Ovary (tissue), 10 donors: ENCODE measurements at places on chromosomes 4 and X. TPM values are rescaled to one million over a fixed set of nuclear protein-coding genes. Genes with fewer than 3 reads are reported as not detected.

The PNCK gene
- total RNA-seq, result 0.51 TPM

The PPEF2 gene
- not detected for total RNA-seq

GRCh38 chr4:8152090-8152864, 6.3 kb downstream of the ABLIM2 start:
- no peaks in the 10 kb centered on the region for H3K4me1 ChIP-seq
- H3K4me3 ChIP-seq, result no peak overlapping the region
- no peak for DNase-seq
- H3K36me3 ChIP-seq, result no peaks in the 10 kb centered on the region
- H3K27me3 ChIP-seq, result no peaks in the 10 kb centered on the region
- H3K27ac ChIP-seq, result no peak overlapping the region

DNA sequence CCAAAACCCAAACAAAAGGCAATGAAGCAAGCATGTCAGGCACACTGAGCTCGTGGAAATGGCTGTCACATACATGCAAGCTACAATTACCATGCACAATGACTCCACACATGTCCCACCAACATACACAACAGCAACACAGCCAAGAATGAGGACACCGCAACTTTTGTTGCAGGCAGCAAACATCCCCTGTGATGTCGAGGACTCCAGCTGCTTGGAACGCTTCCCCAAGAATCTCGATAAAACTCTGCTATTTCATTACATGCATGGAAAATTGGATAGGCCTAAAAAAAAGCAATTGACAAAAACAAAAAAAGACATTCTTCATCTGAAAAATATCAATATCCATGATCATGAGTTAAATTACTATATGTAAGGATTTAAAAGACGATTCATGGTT, 11.8 kb downstream of the ANOS1 start:
- H3K36me3 ChIP-seq, result no peaks in the 10 kb centered on the region
- H3K4me3 ChIP-seq, result no peak overlapping the region
- DNase-seq, result no peak
- no peak overlapping the region for H3K27ac ChIP-seq

The CTAG2 gene
- not detected for total RNA-seq

GRCh38 chrX:2542826-2543521, 42.2 kb upstream of the DHRSX start:
- no peak overlapping the region for H3K4me3 ChIP-seq
- no peaks in the 10 kb centered on the region for H3K27me3 ChIP-seq
- no peaks in the 10 kb centered on the region for H3K4me1 ChIP-seq
- no peaks in the 10 kb centered on the region for H3K36me3 ChIP-seq
- H3K27ac ChIP-seq, result no peak overlapping the region

DNA sequence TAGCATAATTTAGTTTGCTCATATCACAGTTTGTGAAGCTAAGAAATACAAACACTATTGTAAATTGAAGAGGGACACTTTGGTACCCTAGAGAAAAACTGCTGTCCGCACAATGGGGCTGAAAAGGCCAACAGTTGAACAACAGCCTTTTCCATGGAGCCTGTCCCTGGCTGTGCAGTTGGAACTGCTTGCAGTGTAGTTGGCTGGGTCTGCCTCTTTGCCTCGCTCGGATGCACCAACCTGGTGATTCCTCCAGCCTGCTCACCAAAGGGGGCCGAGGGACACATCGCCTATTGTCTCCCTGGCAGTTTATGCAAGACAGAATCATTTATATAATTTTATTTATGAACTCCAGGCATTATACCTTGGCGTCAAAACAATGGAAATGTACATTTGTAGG, 16.5 kb upstream of the GALNT7 start:
- no peaks in the 10 kb centered on the region for H3K27me3 ChIP-seq
- no peaks in the 10 kb centered on the region for H3K4me1 ChIP-seq
- no peak for DNase-seq
- no peaks in the 10 kb centered on the region for H3K36me3 ChIP-seq
- no peak overlapping the region for H3K27ac ChIP-seq
- no peak overlapping the region for H3K4me3 ChIP-seq

DNA sequence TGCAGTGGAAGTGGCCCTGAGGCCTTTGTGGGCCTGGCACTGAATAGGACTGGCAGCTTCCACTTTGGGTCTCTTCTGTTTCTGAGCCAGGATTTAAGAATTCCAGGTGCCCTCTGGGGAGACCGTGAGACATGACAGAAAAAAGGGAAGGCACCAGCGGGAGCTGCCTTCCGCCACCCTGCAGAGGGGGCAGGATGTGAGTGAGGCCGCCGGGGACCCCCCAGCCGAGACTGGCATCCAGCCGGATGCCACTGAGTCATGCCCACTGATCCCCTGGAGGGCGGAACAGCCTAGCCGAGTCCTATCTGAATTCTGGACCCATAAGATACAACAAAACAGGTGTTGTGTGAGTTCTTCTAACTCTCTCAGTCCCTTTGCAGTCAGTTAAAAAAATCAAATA, 41.3 kb downstream of the C4orf50 start:
- H3K27me3 ChIP-seq, result no peaks in the 10 kb centered on the region
- H3K27ac ChIP-seq, result no peak overlapping the region
- no peaks in the 10 kb centered on the region for H3K4me1 ChIP-seq

DNA sequence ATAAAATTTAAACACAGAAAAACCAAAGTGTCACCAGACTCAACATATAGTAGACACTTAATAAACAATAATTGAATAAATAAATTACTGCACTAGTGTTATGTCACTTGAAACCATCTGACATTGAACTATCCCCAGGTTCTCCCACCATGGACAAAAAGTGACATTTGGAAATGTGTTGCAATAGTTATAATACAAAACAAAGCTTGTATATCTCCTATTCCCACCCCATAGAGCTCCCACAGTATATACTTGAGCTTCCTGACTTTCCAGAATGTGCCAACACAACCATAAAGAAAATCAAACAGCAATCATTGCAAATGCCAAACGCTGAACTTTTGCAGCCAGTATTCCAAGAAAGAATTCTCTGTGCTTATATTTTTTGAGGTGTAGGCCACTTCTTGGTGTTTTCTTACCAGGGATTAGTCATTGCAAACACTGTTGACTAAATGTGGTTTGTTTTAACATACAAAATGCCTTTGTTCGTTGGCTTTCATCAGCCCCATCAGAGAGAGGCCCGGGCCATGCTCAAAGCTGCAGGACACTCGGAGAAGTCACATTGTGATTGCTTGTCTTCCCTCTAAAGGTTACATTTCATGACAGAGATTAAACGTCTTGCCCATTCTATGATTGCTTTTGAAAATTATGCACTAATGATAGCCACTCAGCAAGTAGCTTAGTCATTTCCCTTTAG, 33.8 kb downstream of the PPARGC1A start:
- no peak overlapping the region for H3K27ac ChIP-seq
- H3K4me1 ChIP-seq, result no peaks in the 10 kb centered on the region
- H3K27me3 ChIP-seq, result no peaks in the 10 kb centered on the region
- no peak for DNase-seq

- H3K4me3 ChIP-seq, result no peak overlapping the region
- H3K27me3 ChIP-seq, result no peaks in the 10 kb centered on the region
- no peak overlapping the region for H3K27ac ChIP-seq
- no peaks in the 10 kb centered on the region for H3K36me3 ChIP-seq
- no peak for DNase-seq
Measured at GRCh38 chr4:6437826-6438238, 34.6 kb downstream of the PPP2R2C start.

The SPACA5 gene
- not detected for total RNA-seq

The HSFX2 gene
- total RNA-seq, result not detected

DNA sequence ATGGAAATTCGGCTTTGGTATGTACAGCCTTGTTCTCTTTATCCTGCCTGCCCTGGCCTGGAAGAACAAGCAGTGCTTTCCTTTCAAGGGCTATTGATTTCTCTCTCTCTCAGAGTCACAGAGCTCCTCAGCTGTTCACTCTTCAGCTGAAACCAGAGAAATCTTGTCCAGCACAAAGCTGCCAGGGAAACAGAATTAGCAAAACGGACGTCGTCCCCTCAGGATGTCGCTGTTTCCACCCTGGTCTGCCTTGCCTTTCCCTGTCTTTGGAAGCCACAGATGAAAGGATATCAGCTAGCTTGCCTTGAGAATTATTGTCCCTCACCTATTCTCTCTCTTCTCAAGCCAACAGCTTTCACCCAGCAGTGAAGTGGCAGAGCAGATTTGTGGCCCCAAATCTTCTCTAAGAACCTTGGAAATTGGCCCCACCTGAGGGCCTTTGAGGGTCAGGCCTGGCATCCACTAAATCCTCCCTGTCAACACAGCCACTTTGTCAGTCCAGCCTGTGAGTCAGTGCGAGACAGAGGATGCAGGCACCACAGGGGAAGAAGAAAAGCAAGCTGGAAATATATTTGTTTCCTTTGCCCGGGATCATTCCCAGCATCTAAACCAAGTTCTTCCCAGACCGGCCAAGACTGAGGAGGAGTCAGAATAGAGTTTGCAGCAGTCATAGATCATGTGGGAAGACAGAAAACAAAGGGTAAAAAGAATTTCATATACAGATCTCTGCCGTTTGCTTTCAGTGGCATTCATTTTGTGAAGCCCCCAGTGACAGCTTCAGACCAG, 63.8 kb upstream of the MTM1 start:
- no peaks in the 10 kb centered on the region for H3K36me3 ChIP-seq
- no peak for DNase-seq
- peaks cover 5% of the 10 kb centered on the region for H3K4me1 ChIP-seq
- H3K27me3 ChIP-seq, result no peaks in the 10 kb centered on the region
- no peak overlapping the region for H3K27ac ChIP-seq

- no peak overlapping the region for H3K27ac ChIP-seq
- no peaks in the 10 kb centered on the region for H3K27me3 ChIP-seq
- H3K4me3 ChIP-seq, result no peak overlapping the region
- DNase-seq, result no peak
Measured at GRCh38 chr4:37725718-37726117, 39.5 kb upstream of the RELL1 start.

The ARHGEF38 gene
- 1.3 TPM for total RNA-seq

GRCh38 chrX:117839544-117839943, 277.1 kb downstream of the KLHL13 start:
- no peak overlapping the region for H3K27ac ChIP-seq
- no peak for DNase-seq
- no peak overlapping the region for H3K4me3 ChIP-seq

DNA sequence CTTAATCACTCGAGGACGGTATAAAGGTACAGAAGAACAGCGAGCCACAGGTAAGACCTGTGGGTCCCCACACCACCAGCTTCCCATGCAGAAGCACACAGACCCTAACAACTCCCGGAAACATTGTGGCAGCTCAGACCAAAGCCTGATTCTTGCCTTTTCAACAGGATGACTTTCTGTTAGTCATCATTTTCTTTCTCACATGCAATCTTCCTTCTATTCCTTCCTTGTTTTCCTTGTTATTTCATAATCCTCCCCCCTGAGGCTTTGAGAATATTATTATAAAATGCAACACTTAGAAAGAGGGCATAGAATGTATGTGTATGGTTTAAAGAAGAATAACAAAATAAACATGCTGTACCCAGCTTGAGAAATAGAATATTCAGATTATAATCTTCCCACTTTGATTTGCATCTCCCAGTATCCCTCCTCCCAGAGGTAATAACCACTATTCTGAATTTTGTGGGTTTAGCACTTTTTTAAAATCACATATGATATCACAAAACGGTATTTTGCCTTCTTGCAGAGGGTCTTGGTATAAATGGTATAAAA, 100.9 kb downstream of the FHDC1 start:
- H3K4me1 ChIP-seq, result no peaks in the 10 kb centered on the region
- no peak overlapping the region for H3K27ac ChIP-seq

DNA sequence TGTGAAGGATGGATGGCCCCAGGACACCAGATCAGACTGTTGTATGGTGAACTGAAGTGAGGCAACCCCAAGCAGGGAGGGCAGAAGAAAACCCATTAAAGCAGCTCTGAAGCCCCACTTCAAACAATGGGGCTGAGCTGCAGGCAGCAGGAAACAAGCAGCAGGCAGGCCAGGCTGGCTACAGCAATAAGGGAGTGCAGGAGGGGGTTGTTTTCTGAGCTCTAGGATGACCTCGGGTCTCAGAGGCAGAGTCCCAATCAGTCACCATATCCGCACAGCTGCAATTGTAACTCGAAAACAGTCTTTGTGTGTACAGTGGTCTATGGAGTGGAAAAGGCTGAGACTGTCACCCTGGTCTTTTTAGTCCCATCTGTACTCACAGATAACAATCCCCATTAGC, 90.4 kb downstream of the COL4A6 start:
- no peaks in the 10 kb centered on the region for H3K36me3 ChIP-seq
- no peak overlapping the region for H3K4me3 ChIP-seq
- H3K4me1 ChIP-seq, result no peaks in the 10 kb centered on the region
- DNase-seq, result no peak

GRCh38 chrX:103197721-103198306, 17.1 kb upstream of the BEX4 start:
- DNase-seq, result no peak
- no peak overlapping the region for H3K4me3 ChIP-seq
- H3K4me1 ChIP-seq, result no peaks in the 10 kb centered on the region
- no peaks in the 10 kb centered on the region for H3K27me3 ChIP-seq

DNA sequence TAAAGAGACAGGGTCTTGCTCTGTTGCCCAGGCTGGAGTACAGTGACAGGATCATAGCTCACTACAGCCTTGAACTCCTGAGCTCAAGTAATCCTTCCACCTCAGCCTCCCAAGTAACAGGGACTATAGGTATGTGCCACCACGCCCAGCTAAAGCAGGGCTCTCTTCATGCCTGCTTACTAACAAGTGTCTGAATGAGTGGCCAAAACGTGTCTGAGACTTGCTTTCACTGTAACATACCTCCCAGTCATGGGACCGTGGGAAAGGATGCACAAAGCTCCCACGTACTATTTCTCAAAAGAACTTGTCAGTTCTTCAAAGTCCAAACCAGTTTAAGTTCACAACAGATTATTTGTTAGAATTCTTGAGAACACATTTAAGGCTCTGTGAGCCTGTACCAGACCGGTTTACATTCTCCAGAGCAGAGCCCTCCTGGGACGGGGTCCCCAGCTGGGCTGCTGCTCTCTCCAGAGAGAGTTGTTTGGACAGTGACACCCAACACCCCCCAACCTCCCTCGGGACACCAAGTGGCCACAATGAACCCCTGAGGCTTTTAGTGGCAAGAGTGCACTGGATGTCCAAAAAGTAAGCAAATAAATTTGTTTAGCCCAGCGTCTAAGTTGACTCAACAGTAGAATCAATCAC, 24.1 kb downstream of the SH3KBP1 start:
- no peak overlapping the region for H3K4me3 ChIP-seq
- H3K36me3 ChIP-seq, result no peaks in the 10 kb centered on the region
- no peak for DNase-seq
- H3K27me3 ChIP-seq, result no peaks in the 10 kb centered on the region

- H3K36me3 ChIP-seq, result no peaks in the 10 kb centered on the region
- H3K4me1 ChIP-seq, result no peaks in the 10 kb centered on the region
- no peak for DNase-seq
- no peaks in the 10 kb centered on the region for H3K27me3 ChIP-seq
Measured at GRCh38 chr4:1866189-1866661, 5.0 kb upstream of the NSD2 start.

GRCh38 chr4:183223053-183223452, 97.0 kb downstream of the CLDN22 start:
- no peaks in the 10 kb centered on the region for H3K4me1 ChIP-seq
- H3K27me3 ChIP-seq, result no peaks in the 10 kb centered on the region
- no peak for DNase-seq

- no peaks in the 10 kb centered on the region for H3K27me3 ChIP-seq
- no peak overlapping the region for H3K4me3 ChIP-seq
- H3K36me3 ChIP-seq, result no peaks in the 10 kb centered on the region
Measured at GRCh38 chrX:15204130-15204751, 65.6 kb downstream of the ASB9 start.

The NUP62CL gene
- 2.9 TPM for total RNA-seq

The DKK2 gene
- total RNA-seq, result 0.30 TPM
